ENCODE measurements at places on chromosomes 3 and 15.

DNA sequence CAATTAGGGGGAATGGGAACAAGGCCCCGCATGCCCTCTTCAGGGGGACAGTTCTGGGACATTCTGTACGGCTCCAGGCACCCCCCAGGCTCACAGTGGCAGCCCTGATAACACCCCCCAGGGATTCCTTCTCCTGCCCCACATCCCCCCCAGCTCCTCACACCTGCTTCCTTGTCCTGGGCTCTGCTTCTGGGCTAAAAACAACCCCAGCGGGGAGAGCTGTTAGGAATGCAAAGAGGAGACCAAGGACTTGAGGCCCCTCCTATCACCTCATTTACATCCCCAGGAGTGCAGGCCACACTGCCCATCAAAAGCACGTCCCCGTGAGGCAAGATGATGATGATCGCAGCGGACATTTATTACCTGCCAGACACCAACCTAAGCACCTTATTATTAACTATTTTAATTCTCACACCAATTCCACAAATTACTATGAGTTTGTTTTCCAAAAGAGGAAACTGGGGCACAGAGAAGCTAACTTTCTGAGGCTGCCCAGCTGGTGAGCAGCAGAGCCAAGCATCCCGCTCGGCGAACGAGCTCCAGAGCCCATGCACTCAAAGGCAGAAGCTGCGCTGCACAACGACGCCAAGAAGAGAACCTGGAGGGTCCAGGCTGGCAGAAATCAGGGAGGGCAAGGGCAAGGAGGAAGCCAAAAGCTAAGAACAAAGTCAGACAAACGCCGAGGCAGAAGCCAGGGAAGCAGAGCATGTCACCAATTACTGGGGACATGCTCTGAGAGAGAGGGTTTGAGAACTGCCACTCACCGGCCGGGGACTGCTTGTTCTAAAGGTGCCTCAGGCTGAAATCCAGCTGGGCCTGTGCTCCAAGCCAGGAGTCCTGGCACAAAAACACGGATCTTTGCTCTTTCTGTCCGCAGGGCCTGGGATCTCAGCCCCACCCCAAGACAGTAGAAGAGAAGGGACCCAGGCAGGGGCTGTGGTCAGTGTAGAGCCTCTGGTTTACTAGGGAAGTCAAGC is 76.2 kb upstream of the NSMCE3 start:
- no peak for DNase-seq

DNA sequence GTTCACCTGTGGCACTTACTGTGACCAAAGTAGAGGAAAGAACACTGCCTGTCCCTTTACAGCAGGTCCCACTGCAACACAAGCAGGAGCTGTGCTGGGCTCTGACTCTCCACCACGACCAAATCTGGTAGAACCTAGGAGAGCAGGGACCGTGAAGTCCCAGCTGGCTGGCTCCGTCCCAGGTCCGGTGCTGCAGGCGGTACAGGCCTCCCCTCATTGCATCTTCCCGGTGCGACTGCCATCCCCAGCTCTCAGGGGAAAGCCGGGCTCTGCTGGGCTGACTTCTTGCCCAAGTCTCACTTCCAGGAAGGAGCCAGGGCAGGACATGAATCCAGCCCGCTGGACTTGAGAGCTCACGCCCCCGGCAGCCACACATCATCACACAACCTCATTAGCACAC is 33.8 kb downstream of the RGMA start:
- DNase-seq, result no peak

- no peak for DNase-seq
Measured at GRCh38 chr15:95142531-95142930, 911.2 kb downstream of the MCTP2 start.

GRCh38 chr3:185912512-185912911 is 25.3 kb downstream of the TRA2B start:
- DNase-seq, result no peak

DNA sequence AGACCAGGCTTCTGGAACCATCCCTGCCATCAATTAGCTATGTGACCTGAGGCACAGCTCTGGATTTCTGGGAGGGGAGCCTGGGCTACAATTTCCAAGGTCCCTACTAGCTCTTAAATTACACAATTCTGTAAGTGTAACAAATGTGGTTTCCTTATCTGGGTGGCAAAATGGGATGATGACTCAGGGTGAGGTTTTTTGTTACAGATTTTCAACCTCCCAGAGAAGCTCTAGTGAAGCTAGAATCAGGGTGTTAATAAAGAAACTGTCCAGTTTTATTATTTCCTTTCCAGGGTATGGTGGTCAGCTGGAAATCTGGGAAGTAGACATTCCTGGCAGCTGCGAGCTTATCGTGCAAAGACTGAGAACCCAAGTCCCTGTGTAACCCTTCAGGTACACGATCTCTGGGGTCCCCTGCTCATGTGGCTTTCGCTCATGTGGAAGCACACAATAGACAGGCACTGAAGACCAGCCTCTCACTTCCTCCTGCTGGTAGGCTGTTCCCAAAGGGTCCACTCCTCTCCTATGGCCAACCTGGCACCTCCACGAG is 7.3 kb downstream of the RAB27A start:
- DNase-seq, result no peak

- DNase-seq, result no peak
Measured at GRCh38 chr3:64909757-64910467, 222.1 kb upstream of the ADAMTS9 start.

DNA sequence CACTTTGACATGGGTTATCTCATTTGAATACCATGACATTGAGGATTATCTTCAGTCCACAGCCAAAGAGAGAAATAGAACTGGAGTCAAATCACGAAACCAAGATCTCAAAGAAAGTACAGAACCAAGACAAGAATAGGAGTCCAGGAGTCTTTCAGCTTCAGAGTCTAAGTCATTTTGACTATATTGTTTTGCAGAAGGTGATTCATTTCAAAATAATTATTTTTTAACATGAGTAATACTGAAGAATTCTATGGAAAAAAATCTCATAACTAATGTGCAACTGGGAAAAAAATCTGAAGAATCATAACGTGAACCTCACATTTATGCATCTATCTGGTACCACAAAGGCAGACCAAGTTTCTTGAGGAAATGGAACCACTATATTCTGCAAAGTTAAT is 60.3 kb downstream of the UBE3A start:
- no peak for DNase-seq

DNA sequence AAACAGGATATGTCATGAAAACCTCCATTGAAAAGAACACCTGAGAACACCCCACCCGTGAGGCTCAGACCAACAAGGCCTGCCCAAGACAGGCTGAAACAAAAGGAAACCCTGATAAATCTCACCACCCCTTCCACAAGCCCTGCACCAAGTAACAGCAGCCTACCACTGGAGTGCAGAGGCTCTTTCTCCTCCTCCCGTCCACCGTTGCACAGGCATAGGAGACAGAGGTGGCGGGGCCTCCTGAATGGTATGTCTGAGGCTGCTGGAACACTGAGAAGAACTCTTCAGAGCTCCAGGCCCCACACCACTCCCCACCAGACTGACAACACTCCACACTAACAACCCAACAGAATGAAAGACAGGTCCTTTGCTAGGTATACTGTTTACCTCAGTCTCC is 21.4 kb downstream of the CHDH start:
- no peak for DNase-seq

GRCh38 chr3:127411083-127411727 is 123.4 kb upstream of the PRR20G start:
- no peak for DNase-seq

GRCh38 chr3:168582503-168582902 is 486.8 kb upstream of the GOLIM4 start:
- no peak for DNase-seq

DNA sequence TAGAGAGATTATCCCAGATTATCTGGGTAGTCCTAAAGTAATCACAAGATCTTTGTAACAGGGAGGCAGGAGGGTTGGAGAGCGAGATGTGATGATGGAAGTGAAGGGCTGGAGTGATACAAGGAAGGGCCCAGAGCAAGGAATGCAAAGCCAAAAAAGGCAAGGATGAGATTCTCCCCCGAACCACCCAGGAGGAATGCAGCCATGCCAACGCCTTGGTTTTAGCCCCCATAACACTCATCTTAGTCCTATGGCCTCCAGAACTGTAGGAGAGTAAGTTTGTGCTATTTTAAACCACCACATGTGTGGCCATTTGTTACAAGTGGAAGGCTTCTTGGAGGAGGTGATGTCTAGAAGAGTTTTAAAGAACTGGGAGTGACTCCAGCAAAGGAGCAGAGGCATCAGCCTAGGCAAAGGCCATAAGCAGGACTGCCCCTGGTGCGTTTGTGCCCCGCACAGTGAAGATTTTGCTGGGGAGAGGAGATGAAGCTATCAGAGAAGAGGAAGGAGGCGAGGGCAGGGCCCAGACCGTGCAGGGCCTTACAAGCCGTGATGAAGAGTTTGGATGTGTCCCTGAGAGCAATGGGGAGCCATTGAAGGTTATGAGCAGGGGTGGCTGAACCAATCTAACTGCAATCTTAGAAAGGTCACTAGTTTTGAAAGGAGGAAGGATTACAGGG is 25.3 kb upstream of the CORO2B start:
- DNase-seq, result no peak

- no peak for DNase-seq
Measured at GRCh38 chr3:123553536-123553935, 31.3 kb downstream of the HACD2 start.

GRCh38 chr3:102169915-102170479 is 264.8 kb upstream of the ZPLD1 start:
- DNase-seq, result no peak

DNA sequence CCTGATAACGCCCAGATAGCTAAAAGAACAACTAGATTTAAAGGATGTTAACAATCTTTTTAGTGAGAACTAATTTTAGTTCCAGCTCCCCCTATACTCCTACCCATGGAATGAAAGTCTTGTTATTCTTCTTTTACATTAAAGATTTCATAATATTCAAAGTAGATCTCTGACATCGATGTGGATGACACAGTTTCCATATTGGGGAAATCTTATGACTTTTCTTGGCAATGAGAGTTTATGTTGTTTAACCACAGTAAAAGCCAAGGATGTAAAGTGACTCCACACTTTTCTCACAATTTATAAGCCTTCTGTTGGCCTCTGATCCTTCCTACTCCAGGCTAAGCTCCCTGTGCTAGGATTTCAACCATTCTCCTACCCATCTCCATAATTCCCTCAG is 332.6 kb upstream of the KCNMB2 start:
- DNase-seq, result no peak

DNA sequence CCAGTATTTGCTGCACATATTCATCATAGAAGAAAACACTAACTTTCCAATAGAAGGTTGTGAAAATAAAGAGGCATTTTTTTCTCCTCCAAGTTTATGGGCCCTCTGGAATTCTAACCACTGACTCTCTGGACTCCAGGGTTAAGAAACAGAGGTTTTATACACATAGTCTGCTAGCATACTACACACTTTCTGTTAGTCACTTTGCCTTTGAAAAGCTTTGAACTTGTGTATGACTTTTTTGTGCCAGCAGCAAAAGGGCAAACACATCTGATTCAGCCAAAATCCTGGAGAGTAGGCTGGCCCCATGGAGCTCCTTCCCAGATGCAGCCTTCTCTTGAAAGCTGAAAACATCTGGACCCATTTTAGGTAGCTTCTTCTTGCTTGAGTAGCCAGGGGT is 6.2 kb downstream of the ZIC4 start:
- no peak for DNase-seq

Measured in NCI-H446 (cell line).